ENCODE measurements at places on chromosomes 3 and 15.

DNA sequence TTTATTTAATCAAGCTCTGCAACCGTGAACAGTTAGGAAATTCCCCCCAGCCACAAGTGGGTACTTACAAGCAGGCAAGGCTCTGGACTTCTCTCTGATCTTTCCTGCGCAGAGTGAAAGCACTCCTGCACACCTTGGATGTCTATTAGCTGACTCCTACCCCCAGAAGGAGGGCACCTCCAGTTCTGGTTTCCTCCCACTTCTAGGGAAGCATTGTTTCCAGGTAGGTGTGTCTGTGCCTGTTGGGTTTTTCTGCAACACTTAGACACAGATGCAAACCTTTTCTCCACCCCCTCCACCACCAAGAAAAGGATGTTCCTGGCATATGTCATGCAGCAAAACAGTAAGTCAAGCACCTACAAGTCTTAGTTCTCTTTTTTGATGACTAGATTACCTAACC, at the start of gene ZBED2:
Gene ZBED2, minus strand, starts transcription at position 115 of the 400 bp plus-strand sequence. CDS start 1,145 bp downstream, outside the sequence.
- H3K27ac ChIP-seq = no peak within 1 kb of the TSS
- no peaks in the 10 kb centered on the region for H3K27me3 ChIP-seq
- H3K4me1 ChIP-seq = no peaks in the 10 kb centered on the region
- no peaks in the 10 kb centered on the region for H3K36me3 ChIP-seq
- H3K4me3 ChIP-seq = peak within 1 kb of the TSS; percentile 7
- no peak for DNase-seq

DNA sequence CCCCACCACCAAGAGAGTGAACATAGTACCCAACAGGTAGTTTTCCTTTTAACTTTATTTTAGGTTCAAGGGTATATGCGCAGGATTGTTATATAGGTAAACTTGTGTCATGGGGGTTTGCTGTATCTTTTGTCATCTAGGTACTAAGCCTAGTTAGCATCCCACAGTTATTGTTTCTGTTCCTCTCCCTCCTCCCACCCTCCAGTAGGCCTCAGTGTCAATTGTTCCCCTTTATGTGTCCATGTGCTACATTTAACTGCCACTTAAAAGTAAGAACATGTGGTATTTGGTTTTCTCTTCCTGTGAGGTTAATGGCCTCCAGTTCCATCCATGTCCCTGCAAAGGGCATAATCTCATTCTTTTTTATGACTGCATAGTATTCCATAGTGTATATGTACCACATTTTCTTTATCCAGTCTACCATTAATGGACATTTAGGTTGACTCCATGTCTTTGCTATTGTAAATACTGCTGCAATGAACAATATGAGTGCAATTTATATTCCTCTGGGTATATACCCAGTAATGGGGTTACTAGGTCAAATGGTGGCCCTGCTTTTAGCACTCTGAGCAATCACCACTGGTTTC, 66.2 kb downstream of the ST3GAL6 start:
- H3K36me3 ChIP-seq = no peaks in the 10 kb centered on the region
- no peak overlapping the region for H3K27ac ChIP-seq
- H3K4me3 ChIP-seq = no peak overlapping the region

GRCh38 chr3:58693940-58694850, 27.6 kb upstream of the FAM3D start:
- no peaks in the 10 kb centered on the region for H3K4me1 ChIP-seq
- H3K4me3 ChIP-seq = no peak overlapping the region
- no peaks in the 10 kb centered on the region for H3K27me3 ChIP-seq

DNA sequence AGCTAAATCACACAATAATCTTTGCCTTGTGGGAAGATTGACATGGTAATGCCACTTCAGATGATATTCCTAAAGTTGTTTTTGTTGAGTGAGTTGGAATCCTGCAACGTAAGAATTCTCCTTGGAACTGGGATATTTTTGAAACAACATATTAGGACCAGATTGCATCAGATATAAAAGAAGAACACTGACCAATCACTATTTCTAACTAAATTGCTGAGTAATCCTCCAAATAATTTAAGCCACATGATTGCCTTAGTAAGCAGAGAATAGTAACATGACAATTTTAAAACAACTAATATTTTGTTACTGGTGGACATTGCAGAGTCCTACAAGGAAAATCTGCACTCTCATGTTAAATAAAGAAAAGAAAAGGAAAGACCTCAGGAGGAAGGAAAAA, 353.9 kb upstream of the LMCD1 start:
- H3K27ac ChIP-seq = no peak overlapping the region
- no peak for DNase-seq
- H3K4me3 ChIP-seq = no peak overlapping the region
- H3K4me1 ChIP-seq = no peaks in the 10 kb centered on the region

GRCh38 chr15:90684281-90684680, 32.9 kb upstream of the BLM start:
- no peaks in the 10 kb centered on the region for H3K27me3 ChIP-seq
- H3K4me1 ChIP-seq = peaks cover 16% of the 10 kb centered on the region

GRCh38 chr3:56914646-56915045, 112.9 kb upstream of the ARHGEF3 start:
- H3K4me1 ChIP-seq = peaks cover 31% of the 10 kb centered on the region
- H3K27me3 ChIP-seq = no peaks in the 10 kb centered on the region
- H3K4me3 ChIP-seq = peak overlapping the region; percentile 56

GRCh38 chr15:41878355-41878699, 15.5 kb downstream of the SPTBN5 start:
- no peak for DNase-seq
- no peak overlapping the region for H3K4me3 ChIP-seq
- no peak overlapping the region for H3K27ac ChIP-seq
- H3K4me1 ChIP-seq = peaks cover 17% of the 10 kb centered on the region
- H3K27me3 ChIP-seq = peaks cover 10% of the 10 kb centered on the region
- H3K36me3 ChIP-seq = no peaks in the 10 kb centered on the region
